ENCODE measurements at places on chromosomes 12 and 14. TPM values are rescaled to one million over a fixed set of nuclear protein-coding genes. Genes with fewer than 3 reads are reported as not detected.

PTMS gene
- total RNA-seq, result 91.7 TPM

CAPZA3 gene
- not detected for total RNA-seq

POTEM gene
- total RNA-seq, result not detected

DUSP6 gene
- total RNA-seq, result 48.8 TPM

EIF2S3B gene
- 2.9 TPM for total RNA-seq

LTB4R2 gene
- total RNA-seq, result 1.3 TPM

CAPS2 gene
- total RNA-seq, result 0.06 TPM

OR10G3 gene
- total RNA-seq, result not detected

LHX5 gene
- not detected for total RNA-seq

ENDOU gene
- not detected for total RNA-seq

HSP90B1 gene
- 472 TPM for total RNA-seq

TEX52 gene
- not detected for total RNA-seq

PLXNC1 gene
- 0.06 TPM for total RNA-seq

All from epithelial cell of proximal tubule (primary cell).